ENCODE measurements at places on chromosomes 6 and 20. TPM values are rescaled to one million over a fixed set of nuclear protein-coding genes. Genes with fewer than 3 reads are reported as not detected.
A peak's percentile ranks its signal among the peaks of the same experiment; 100 is the strongest.

- H3K4me3 ChIP-seq = no peak overlapping the region
- H3K27me3 ChIP-seq = peaks cover 7% of the 10 kb centered on the region
- peak; percentile 48 for DNase-seq
- H3K27ac ChIP-seq = no peak overlapping the region
- H3K4me1 ChIP-seq = no peaks in the 10 kb centered on the region
Measured at GRCh38 chr6:13336553-13336952, 8.2 kb upstream of the TBC1D7 start.

GRCh38 chr6:87540539-87540938 is 49.2 kb downstream of the RARS2 start:
- H3K36me3 ChIP-seq = peaks cover 5% of the 10 kb centered on the region
- no peak for DNase-seq
- no peak overlapping the region for H3K4me3 ChIP-seq
- no peaks in the 10 kb centered on the region for H3K27me3 ChIP-seq

TSPO2 gene
- not detected for total RNA-seq

BTBD3 gene
- total RNA-seq = 27.6 TPM

BPIFA1 gene
- not detected for total RNA-seq

DNA sequence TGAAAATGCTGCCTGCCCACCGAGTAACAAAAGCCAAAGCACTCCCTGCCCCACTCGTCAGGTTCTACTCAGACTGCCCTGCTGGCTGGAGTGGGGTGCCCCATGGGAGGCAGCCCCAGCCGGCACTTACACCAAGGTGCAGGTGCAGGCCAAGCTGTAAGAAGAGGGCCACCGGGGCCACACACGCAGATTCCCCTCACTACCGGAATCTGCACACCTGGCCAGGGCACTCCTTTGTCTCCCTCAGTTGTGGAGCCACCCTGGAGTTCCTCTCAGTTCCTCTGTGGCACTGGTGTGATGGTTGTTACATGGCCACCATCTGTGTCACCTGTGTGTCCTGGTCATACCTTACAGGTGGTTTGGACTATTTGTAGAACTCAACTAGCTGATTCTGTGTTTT is 112.4 kb downstream of the FOXO3 start:
- H3K4me1 ChIP-seq = peaks cover 37% of the 10 kb centered on the region
- H3K27ac ChIP-seq = no peak overlapping the region
- DNase-seq = no peak
- no peaks in the 10 kb centered on the region for H3K36me3 ChIP-seq
- H3K4me3 ChIP-seq = no peak overlapping the region
- H3K27me3 ChIP-seq = no peaks in the 10 kb centered on the region

Data from Panc1 (cell line).